ENCODE measurements at places on chromosomes 1 and 21.

DNA sequence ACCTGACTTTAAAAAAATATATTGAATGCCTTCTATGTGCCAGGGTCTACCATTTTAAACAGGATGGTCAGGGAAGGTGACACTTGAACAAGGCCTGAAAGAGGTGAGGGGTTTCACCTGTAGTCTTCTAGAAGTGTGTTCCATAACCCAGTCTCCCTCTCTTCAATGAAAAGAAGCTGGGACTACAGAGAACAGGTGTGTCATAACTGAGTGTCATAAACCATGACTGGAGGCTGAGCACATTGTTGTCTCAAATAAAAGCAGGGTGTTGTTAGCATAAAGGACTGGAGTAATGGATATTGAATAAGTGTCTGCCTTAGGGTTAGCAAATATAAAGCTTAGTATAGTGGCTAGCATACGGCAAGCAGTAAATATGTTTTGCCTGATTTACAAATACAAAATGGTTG, 65.4 kb downstream of the SYDE2 start:
- no peak for DNase-seq

DNA sequence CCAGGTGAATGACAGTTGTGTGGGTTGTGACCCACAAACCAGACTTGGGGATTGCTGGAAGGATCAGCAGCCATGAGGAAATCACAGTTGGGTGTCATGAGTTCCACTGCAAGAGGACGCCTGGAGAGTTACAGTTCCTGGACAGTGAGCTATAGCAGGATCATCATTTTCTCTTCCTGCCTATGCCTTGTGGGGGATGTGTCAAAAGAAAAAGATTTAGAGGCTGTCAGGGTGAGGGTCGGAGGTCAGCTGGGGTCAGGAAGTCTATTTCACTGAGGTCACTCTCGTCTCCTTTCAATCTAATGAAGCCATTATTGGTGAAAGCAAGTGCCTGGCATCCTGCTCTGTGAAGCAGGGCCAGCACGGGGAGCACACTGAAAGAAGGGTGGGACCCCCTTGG, 7.0 kb upstream of the LIN28A start:
- no peak for DNase-seq

GRCh38 chr1:211258756-211259637, at the start of gene RCOR3:
Gene RCOR3, plus strand, starts transcription at chr1:211259366. Its CDS starts 195 bp downstream, at chr1:211259561.
- no peak for DNase-seq

- DNase-seq, result no peak
These were observed 792.4 kb upstream of the ADGRL2 start for GRCh38 chr1:81008293-81008692.

DNA sequence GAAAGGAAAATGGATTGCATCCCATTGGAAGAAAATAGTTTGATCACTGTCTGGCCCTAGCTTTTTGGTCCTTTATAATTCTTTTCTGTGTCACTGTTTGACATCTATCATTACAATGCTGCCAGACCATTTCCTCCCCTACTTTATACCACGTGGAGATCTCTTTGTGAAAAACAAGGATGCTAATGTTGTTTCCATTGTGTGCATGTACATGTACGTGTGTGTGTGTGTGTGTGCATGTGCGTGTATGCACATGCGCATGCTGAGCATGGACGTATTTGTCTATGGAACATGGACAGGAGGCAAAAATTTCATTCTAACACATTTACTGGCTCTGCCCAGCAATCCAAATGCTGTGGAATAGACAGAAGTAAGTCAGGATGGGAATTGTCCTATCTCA, 153.1 kb upstream of the PLXNA2 start:
- DNase-seq, result no peak

DNA sequence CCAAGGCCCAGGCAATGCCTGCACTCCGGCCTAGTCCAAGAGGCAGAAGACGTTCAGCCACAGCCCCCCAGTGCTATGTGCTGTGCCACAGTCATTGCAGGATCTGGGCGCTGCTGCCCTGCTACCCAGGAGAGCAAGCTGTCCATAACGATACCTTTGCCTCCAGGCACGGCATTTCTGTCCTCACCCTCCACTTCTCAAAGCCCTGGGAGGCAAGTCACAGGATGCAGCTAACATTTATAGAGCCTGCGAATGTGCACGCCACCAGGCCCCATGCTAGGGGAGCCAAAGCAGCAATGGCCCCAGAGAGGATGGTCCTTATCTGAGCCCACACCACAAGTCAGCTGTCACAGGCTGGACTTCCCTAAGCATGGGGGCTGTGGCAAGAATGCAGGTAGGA, 13.8 kb downstream of the LRP8 start:
- no peak for DNase-seq
